ENCODE measurements at places on chromosomes 12 and 14.

DNA sequence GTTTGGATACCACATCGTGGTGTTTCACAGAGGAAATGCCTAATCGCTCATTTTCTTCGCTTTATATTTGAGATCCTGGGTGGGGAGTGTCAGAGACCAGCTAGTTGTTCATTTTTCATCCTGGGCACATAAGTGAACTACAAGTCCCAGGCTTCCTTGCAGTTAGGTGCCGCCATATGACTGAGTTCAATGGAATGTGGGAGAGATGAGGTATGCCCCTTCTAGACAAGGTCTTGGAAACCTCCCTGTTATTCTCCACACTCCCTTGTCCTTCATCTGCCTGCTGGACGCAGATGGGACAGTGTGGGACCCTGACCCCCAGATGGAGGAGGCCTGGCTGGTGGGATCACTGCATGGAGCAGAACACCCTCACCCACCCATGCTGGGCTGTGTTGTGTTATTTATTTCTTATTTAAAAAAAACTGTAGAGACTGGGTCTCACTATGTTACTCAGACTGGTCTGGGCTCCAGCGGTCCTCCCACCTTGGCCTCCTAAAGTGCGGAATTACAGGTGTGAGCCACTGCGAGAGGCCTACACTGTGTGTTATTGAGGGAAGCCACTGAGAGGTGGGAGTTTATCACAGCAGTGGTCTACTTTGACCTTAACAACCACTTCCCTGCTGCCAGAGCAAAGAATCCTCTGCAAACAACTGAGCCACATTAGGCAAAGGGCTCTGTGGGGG lies 42.9 kb upstream of the VRK1 start:
- no peak for DNase-seq

- DNase-seq: no peak
These were observed 69.9 kb downstream of the RAD52 start for GRCh38 chr12:879641-880040.

GRCh38 chr14:68692916-68693771 lies 99.7 kb downstream of the ZFP36L1 start:
- DNase-seq: no peak

- no peak for DNase-seq
These were observed 129.4 kb downstream of the TSPAN9 start for GRCh38 chr12:3206536-3207072.

DNA sequence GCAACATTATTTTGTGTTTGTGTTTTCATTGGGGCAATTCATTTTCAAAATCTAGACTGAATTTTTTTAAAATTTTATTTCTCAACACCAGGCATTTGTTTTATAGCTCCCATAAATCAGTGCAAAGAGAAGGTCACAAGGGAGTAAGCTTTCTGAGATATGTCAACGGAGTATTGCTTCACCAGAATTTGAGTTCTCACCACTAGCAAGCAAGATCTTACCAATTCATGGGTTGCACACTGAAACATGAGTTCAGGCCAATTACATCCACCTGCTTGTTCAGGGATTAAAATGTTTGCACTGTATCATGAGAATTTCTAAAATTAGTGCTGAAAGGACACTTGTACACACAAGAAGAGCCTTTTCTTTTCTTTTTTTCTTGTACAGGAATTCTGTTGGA lies 121.9 kb downstream of the CAND1 start:
- no peak for DNase-seq

- no peak for DNase-seq
These were observed 4.6 kb upstream of the ALX1 start for GRCh38 chr12:85275374-85275773.

GRCh38 chr12:3772380-3772779 lies 19.5 kb upstream of the CRACR2A start:
- no peak for DNase-seq

DNA sequence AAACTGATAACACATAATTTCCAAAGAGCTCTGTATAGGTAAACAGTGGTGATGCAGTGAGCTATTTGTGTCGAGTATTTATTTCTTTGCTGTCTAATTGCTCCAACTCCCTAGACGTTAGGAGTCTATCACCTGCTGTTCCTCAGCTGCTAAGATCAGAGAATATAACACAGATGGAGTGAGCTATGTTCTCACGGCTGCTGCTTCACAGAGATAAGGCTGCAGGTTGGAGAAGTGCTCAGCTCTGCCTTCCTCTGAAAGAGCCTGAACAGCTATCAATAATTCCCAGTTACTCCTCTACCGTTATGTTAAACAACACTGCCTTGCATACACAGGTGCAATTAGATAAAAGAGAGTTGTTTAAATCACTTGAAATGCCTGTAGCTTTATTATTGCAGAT lies 103.2 kb upstream of the MDGA2 start:
- DNase-seq: no peak

DNA sequence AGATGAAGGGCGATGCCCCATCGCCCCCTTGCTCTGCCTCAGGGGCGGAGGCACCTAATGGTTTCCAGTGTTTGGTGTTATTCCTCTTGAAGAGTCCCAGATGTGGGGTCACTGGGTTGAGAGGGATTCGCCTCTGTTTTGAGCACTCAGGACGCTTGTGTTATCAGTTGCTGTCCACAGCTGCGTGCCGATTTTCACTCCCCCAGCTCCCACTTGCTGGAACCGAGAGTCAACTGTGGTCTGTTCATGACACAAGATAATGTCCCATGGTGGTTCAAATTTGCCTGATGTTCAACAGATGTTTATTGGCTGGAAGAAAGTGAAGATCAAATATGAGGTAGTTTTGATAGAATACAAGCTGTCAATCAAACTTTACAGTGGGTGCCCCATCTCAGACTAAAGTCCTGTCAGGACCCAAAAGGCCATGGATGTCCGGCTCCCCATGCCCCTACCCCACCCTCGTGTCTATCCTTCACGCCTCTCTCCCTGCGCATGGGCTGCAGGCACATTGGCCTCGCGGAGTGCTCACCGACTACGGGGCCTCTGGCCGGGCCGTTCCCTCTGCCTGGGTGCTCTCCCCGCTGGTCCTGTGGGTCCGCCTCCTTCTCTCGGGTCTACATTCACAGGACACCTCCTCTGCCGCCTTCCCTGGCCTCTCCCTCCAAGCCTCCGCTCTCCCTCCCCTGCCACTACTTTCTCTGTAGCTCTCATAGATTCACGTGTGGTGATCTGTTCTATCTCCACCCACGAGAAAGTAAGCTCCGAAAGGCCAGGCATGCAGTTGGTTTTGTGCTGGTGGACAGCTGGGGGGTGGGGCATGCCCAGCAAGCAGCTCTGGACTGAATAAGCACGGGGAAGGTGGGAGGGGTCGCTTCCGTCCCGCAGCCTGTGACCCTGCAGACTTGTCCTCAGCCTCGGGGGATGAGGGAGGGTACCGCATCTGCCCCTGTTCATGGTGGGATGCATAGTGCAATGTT lies 6.8 kb upstream of the TRAF3 start:
- no peak for DNase-seq
